ENCODE measurements at places on chromosomes 12 and 14.

- DNase-seq = no peak
Measured at GRCh38 chr12:32264961-32265360, 134.4 kb upstream of the FGD4 start.

DNA sequence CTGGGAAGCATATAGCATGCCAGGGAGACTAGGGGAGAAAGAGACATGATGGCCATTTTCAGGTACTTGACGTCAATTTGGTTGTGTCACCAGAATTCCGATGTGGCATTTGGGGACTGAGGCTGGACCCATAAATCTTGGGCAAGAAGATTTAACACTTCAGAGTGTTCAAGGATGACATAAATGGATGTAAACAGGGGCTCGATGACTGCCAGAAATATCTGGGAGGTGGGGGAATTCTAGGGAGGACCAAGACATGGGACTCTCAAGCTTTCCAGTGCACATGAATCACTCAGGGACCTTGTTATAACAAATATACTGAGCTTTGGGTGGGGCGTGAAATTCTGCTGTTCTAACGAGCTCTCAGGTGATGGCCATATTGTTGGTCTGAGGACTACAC lies 17.8 kb downstream of the HAL start:
- DNase-seq = no peak

DNA sequence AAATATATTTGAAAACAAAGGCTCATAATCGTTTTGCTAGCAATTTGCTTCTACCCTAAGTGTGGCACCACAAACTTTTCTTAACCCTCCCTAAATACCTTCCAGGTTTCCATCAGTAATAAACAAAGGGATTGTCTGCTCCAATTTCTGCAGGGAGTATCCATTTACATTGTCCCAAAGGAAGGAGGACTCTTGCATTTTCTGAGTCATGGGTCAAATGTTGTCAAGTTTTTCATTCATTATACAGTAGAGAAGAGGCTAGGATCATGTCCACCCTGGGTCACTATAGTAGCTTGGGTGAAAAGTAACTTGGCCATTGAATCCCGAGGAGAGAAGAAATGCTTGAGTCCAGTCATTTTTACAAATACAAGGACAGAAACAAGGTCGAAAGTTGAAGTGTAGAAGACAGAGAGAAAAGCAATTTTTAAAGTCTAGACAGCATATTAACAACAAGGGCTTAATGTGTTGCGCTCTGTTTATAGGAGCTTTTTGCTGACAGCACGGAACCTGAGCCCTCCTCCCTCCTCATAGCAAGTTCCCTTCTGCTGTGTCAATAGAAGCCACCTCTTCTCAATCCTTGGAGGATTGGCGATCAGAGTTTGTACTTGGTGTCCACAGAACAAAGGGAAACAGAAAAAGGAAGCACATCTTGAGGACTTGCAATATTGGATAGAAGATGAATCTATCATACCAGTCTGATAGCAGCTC lies 53.1 kb downstream of the TMEM30B start:
- no peak for DNase-seq

DNA sequence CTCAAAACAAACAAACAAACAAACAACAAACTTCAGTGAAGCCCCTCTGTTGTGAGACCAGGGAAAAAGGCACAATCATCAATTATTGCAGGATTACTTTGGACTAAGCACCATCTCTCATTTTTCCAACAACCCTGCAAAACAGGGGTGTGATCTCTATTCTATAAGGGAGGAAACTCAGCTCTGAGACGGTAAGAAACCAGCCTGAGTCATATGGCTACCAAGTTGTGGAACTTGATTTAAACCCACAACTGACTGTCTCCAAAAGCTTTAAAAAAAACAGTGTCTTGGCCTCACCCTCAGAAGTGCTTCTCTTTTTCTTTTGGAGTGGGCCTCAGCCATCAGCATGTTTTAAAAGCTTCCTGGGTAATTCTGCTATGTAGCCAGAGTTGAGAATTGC lies 49.8 kb downstream of the RIN3 start:
- DNase-seq = no peak

- no peak for DNase-seq
Measured at GRCh38 chr14:75299059-75299458, 20.4 kb downstream of the FOS start.
